ENCODE measurements at places on chromosomes 5 and 9.
A peak's percentile ranks its signal among the peaks of the same experiment; 100 is the strongest.

DNA sequence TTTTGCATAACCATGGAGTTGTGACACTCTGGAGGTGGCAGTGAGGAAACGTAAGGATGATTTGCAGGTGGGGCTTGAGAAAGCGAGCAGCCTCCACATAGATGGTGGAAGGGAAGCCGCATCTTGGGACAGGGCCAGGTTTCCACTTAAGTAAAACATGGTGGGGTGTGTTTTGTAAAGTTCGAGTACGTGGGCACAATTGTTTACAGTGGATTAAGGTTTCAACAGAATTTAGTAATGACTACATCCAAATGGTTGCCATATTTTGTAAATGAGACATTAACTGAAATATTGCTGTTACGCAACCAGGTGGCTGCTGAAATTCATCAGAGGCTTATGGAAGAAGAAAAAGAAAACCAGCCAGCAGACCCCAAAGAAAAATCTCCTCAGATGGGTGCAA lies 85.4 kb upstream of the IL7R start:
- no peak for DNase-seq

DNA sequence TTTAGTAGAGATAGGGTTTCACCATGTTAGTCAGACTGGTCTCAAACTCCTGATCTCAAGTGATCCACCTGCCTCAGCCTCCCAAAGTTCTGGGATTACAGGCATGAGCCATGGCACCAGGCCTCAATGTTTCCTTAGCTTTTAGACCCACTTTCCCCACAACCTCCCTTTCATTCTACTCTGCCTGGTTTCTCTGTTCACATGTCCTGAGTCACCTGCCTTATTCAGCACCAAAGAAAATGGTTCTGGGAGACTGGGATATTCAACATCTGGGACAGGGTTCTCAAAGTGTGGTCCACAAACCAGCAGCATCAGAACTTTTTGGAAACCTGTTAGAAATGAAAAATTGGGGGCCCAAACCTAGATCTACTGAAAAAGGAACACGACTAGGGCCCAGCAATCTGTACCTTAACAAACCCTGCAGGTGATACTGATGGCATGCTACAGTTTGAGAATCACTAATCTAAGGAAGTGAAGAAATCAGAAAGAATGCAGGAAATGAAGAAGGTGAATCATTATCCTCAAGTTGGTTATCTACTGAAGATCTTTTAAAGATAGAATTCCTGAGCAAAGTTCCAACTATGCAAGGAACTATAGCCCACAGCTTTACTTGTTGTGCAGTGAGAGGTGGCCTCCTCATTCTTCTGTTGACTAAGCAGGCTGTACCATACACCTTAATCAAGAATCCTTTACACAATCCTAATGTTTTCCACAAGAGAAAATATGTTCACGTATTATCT lies 51.8 kb upstream of the CTNNAL1 start:
- DNase-seq = no peak

DNA sequence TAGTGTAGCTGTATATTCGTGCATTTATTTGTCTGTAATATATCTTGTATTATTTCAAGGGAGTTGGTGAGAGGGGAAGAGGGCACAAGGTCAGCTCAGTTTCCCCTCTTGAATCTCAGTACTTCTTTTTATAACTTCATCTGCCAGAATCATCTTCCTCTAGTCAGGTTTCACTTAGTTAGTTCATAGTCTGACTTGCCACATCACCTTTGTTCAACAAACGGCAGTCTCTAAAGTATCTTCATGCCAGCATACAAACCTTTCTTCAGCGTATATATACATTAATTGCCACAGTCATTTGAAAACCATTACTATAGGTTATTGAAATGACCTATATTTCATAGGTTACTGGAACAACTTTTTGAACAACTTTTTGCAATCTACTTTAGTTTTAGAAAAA lies 1.6 kb downstream of the ECM2 start:
- DNase-seq = no peak

- no peak for DNase-seq
These were observed 83.5 kb downstream of the TLR4 start for GRCh38 chr9:117787746-117788145.

GRCh38 chr9:132708769-132709430 lies 38.6 kb downstream of the GTF3C4 start:
- DNase-seq = no peak

DNA sequence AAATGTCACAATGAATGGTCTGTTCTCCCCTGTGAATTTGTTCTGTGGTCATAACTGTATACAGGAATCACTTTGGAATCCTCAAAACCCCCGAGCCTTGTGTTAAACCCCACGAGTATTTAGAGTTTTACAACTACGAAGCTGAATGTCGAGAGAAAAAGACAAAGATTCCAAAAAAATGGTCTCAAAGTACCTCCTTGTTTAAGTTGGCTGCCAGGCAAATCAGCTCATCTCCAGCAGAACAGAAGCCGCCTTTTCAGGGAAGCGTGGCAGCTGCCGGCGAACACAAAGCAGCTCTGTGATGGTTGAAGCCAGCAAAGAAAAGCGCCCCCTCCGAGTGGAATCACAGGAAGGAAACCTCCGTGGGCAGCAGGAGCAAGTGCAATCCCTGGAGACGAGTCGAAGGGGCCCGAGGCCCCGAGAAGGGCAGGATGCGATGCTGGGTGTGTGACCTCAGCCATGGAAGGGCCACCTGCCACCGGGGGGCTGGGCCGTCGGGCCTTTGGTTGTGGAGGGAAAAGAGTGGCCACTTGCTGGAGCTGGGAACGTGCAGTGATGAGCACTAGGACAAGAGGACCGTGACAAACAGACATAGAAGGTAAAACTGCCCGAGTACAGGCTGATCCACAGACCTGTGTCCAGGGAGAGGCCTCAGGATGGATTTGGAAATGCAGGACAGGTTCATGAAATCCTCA lies 706.4 kb downstream of the SEMA5A start:
- DNase-seq = no peak

DNA sequence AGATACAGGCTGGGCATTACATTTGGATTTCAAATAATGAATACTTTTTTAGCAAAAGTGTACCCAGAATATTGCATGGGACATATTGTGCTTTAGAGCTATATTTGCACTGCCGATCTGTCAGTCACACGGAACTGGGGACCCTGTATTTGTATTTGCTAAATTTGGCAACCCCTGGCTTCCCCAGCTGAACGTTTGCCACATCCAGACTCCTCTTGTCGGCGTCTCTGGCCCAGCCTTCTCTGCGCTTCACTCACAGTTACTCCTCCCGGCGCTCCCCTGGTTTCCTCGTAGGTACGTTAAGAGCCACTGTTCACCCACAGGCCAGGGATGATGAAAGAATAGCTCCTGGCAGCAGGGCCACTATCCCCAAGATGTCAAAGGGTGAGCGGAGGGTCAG lies 58.7 kb downstream of the NSUN2 start:
- no peak for DNase-seq

- DNase-seq = no peak
These were observed 39.4 kb downstream of the GKAP1 start for GRCh38 chr9:83778164-83778563.

DNA sequence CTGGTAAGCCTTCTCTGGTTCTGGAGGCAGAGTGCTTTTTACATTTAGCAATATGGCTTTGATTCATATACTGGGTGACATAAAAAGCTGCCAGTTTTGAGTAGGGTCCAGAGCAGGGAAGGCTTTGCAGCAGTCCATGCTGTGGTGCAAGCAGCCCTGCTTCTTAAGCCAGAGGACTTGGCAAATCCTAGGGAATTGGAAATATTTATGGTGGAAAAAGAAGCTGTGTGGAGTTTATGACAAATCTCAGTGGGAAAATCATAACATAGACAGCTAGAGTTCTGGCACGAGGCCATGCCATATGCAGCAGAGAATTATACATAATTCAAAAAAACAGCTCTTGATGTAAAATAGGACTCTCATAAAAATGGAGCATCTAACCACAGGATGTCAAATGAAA lies 536.4 kb downstream of the RASEF start:
- no peak for DNase-seq

DNA sequence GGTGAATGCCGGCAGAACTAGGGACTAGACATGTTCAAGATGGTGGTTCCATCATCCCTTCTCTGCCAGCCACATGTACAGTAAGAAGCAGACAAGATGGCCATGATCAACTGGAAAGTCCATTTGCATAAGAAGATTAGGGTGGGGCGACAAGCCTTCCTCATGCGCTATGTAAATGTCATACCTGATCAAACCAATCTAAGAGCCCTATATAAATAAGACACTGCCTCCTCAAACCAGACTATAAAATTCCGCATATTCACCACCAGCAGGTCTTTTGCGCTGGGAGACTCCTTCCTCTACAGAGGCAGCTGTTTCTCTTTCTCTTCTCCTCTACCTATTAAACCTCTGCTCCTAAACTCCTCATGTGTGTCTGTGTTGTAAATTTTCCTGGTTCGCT lies 53.8 kb downstream of the TIMD4 start:
- DNase-seq = no peak

DNA sequence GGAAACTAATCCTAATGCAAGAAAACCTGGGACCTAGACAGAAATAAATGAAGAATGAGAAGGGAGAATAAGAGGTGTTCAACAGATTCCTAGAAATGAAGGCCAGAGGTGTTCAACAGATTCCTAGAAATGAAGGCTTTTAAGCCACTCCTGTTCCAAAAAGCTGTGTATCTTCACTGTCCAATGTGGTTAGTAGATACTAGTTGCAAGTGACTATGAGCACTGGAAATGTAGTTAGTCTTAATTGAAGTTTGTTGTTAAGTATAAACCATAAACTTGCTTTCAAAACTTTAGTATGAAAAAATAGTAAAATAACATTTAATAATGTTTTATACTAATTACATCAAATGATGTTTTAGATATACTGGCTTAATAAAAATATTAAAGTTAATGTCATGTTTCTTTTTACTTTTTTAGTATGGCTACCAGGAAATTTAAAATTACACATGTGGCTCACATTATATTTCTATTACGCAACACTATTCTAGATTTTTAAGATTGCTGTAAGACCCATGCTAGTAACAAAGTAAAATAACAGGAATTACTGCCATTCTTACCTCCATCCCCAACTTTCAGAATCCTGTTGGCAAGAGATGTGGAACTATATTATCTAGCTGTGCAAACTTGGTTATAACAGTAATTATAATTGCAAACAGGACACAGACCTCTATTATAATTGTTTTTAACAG lies 57.5 kb downstream of the RICTOR start:
- no peak for DNase-seq

- DNase-seq = no peak
These were observed 12.5 kb downstream of the ZNF366 start for GRCh38 chr5:72494623-72495124.

DNA sequence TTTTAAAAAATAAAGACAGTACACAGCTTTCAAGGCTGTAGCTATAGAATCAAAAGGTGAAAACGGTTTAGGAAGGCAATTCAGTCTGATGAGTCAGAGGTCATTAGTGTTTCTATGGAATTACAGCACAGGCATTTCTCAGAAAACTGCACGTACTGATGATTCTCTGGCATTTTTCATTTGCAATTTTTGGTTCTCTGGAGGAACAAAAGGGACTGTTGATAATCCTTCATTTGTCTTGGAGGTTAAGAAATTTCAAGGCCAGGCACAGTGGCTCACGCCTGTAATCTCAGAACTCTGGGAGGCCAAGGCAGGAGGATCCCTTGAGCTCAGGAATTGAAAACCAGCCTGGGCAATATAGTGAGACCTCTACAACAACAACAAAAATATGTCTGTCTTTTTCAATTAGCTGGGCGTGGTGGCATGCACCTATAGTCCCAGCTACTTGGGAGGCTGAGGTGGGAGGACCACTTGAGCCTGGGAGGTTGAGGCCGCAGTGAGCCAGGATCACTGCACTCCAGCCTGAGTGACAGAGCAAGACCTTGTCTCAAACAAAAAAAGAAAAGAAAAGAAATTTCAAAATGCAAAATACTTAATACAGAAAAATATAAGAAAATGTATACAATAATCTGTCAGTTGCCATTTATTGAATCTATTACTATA lies 27.3 kb downstream of the NR6A1 start:
- DNase-seq = no peak

DNA sequence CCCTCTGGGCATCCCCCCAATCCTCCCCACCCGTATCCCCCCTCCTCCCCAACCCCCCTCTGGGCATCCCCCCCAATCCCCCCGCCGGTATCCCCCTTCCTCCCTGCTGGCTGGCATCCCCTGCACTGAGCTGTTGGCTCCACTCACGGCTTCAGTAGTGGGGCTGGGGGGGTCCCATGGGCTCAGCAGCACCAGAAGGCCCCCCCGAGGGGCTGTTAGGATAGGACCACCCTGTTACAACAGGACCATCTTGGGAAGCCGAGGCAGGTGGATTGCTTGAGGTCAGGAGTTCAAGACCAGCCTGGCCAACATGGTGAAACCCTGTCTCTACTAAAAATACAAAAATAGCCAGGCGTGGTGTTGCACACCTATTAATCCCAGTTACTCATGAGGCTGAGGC lies 42.4 kb downstream of the EXD3 start:
- DNase-seq = no peak

GRCh38 chr5:87277279-87277835 lies 9.7 kb downstream of the RASA1 start:
- no peak for DNase-seq

DNA sequence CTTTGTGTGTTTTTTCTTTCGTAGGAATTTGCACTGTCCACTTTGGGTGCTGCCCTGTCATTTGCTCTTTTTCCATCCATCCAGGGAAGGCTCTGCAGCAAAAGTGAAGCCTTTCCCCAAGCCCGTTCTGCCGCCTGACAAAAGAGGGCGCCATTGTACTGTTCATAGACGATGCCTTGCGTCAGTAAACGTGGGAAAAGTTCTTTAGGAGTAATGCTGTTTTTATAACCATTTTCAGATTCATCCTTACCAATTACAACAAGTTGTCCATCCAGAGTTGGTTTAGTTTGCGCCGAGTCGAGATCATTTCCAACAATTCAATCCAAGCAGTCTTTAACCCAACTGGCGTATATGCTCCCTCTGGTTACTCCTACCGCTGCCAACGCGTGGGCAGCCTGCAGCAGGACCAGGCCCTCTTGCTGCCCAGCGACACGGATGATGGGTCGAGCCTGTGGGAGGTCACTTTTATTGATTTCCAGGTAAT lies 34.3 kb upstream of the RPS23 start:
- DNase-seq = no peak

- peak; percentile 24 for DNase-seq
These were observed 77.7 kb upstream of the SELENOP start for GRCh38 chr5:42889311-42889933.

GRCh38 chr5:139138809-139139208 lies 59.4 kb downstream of the SIL1 start:
- DNase-seq = no peak

Data from stimulated activated CD4-positive, alpha-beta T cell treated with anti-CD3 and anti-CD28 coated beads, Interleukin-15, amount 100 ng/mL, for 48 hours (primary cell).